Activated CD8-positive, alpha-beta memory T cell treated with anti-CD3 and anti-CD28 coated beads for 1 hour (primary cell): ENCODE measurements at places on chromosomes 16 and 17.

GRCh38 chr17:38579934-38580333 is 25.8 kb downstream of the SRCIN1 start:
- DNase-seq = no peak

- no peak for DNase-seq
Observed at GRCh38 chr16:80027007-80027965, 426.7 kb upstream of the MAF start.

GRCh38 chr16:27381236-27381635 is 20.7 kb upstream of the IL21R start:
- DNase-seq = no peak

- DNase-seq = no peak
Observed at GRCh38 chr16:86298758-86299134, 211.6 kb upstream of the FOXF1 start.

GRCh38 chr16:30585022-30585399 is 486 bp downstream of the ZNF785 start:
- no peak for DNase-seq
